Stimulated activated CD4-positive, alpha-beta T cell treated with anti-CD3 and anti-CD28 coated beads, TNF-alpha, amount 100 ng/mL, for 1 hour (primary cell): ENCODE measurements at places on chromosomes 6 and 20.

DNA sequence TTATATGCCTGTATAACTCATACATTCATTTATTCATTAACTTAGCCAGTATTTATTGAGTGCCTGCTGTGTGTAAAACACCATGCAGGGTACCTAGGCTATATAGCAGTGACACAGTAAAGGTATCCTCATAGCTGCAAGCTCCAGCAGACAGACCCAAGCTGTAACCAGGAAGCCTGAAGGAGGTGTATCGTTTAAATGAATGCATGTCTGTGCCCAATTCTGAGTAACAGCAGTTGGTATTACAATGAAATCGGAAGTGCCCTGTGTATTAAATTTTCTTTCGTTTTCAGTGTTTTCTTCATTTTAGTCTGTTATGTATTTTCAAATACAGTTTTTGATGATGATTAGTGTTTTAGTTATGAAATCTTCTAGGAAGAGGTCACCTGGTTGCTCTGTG is 485.8 kb upstream of the SOX4 start:
- no peak for DNase-seq

DNA sequence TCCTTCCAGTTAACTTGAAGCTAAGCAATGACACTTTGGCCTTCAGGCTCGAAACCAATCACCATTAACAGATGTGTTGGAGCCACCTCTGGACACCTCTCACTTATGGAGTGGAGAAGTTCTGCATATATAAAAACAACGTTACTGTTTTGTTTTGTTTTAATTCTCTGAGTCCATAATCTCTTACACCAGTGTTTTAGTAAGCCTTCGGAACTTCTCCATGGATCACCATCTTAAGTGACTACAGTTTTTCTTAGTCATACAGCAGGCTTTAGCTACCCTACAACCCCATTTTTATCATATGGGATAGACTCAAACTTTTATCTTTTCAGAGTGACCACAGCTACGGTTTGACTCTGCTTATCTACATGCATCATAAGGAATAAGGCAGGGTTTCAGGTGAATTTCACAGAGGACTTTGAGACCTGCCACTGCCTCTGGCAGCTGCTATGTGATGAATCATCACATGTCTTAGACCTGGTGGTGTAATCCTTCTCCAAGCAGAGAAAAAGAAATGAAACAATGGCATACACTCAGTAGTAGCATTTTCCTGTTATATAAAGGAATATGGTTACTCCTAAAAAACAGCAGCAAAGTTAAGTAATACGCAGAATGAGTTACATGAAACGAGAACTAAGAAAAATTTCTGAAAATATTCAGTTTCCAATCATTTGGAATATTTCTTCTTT is 5.5 kb upstream of the HDDC2 start:
- DNase-seq: no peak

GRCh38 chr6:109447878-109448555 is 7.5 kb downstream of the SMPD2 start:
- DNase-seq: no peak

- DNase-seq: no peak
Measured at GRCh38 chr6:5270093-5270680, 8.9 kb downstream of the FARS2 start.

GRCh38 chr6:85443349-85444117 is 6.3 kb upstream of the NT5E start:
- DNase-seq: no peak

GRCh38 chr6:123810214-123810613 is 6.5 kb downstream of the NKAIN2 start:
- no peak for DNase-seq
